ENCODE measurements at places on chromosomes 3 and 15. TPM values are rescaled to one million over a fixed set of nuclear protein-coding genes. Genes with fewer than 3 reads are reported as not detected.

- no peak for DNase-seq
Observed at GRCh38 chr3:177149106-177149505, 48.2 kb downstream of the TBL1XR1 start.

GRCh38 chr3:44330444-44330843 is 8.1 kb upstream of the TCAIM start:
- no peak for DNase-seq

DNA sequence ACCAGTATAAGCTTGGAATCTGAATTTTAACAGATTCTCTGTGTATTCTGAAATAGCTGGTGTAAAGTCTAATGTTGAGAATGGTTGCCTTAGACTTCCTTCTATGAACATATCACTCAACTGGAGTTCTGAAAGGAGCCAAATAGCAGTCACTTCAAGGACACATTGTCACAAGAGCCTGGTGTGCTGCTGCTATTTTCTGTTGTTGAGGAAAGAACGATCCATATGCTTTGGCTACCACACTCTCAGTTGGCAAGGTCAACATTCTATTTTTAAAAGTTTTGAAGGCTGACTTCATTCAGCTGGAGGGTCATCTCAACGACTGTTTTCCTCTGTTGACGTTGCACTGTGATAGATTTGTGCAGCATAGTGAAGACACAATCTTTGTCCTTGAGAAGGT is 248.7 kb downstream of the TUSC7 start:
- no peak for DNase-seq

GRCh38 chr3:134769287-134769868 is 25.7 kb upstream of the EPHB1 start:
- DNase-seq: no peak

- DNase-seq: no peak
Observed at GRCh38 chr3:54424292-54424691, 301.9 kb downstream of the CACNA2D3 start.

DNA sequence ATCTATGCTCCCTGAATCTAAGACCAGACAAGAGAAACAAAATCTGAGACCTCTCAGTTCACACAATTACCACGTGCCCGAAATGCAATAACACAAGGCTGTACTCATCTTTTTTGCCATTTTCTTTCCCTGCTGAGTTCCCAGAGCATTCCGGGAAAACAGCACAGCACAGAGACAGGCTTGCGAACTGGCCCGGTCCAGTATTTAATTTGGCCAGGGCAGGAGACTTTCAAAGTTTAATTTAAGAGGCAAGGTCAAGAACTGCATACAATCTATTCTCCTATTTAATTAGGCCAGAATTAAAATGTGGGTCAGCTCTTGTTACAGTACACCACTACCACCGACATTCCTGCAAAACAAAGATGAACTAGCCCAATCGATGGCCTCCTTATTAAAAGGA is 87.5 kb upstream of the SNRPA1 start:
- DNase-seq: no peak

GRCh38 chr3:129576514-129577352 is 29.7 kb downstream of the PLXND1 start:
- DNase-seq: peak; percentile 79

DNA sequence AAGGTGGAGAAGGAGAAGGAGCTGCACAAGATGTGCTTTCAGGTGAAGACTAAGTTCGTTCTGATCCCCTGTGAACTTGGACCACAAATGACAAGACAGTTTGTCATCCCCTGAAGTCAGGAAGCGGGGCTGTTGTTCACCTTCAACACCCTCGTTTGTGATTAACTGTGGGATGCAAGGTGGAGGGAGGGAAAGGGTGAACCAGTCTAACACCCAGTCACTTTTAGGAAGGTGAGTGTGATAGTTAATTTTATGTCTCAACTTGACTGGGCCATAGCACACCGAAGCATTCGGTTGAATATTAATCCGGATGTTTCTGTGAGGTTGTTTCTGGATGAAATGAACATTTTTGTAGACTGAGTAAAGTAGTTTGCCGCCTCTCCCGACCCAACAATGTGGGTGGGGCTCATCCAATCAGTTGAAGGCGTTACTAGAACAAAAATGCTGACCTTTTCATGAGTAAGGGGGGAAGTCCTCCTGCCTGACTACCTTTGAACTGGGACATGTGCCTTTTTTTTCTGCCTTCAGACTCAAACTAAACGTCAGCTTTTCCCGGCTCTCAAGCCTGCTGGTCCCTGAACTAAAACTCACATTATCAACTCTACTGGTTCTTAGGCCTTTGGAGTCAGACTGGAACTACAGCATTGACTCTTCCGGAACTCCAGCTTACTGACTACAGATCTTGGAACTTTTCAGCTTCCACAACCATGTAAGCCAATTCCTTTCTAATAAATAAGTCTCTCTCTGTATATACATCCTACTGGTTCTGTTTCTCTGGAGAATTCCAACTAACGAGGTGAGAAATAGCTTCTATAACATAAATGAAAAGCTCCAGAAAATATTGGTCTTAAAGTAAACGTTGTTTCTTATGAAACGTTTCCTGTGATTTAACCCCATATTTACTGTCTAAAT is 264.0 kb upstream of the SLITRK3 start:
- DNase-seq: no peak

DNA sequence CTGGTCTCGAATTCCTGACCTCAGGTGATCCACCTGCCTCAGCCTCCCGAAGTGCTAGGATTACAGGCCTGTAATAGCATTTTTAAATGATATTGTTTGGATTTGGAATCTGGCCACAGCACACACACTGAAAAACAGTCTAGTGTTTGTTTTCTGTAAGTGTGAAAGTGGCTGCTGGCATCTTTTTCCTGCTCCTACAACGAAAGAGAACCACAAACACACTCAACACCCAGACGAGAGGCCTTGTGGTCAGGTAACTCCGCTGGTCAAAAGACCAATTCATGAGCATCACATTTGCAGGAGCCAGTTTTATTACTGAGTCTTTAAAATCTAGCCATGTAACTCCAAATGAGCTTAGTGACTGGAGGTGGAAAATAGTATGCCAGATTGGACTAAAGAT is 50.2 kb downstream of the IMPG2 start:
- no peak for DNase-seq

- DNase-seq: no peak
Observed at GRCh38 chr3:194756791-194757325, 71.2 kb downstream of the FAM43A start.

The SLC28A1 gene
- polyA plus RNA-seq: not detected

The GOLGA6B gene
- not detected for polyA plus RNA-seq

The CKMT1A gene
- not detected for polyA plus RNA-seq

Measured in naive B cell (primary cell).